Upper lobe of left lung (tissue), 6 donors: ENCODE measurements at places on chromosomes 16 and 17. TPM values are rescaled to one million over a fixed set of nuclear protein-coding genes. Genes with fewer than 3 reads are reported as not detected.

GRCh38 chr17:75576661-75577060 is 10.9 kb upstream of the MYO15B start:
- H3K4me3 ChIP-seq, result no peak overlapping the region
- H3K36me3 ChIP-seq, result peaks cover 27% of the 10 kb centered on the region
- DNase-seq, result no peak
- no peaks in the 10 kb centered on the region for H3K27me3 ChIP-seq
- no peak overlapping the region for H3K27ac ChIP-seq
- H3K4me1 ChIP-seq, result peaks cover 4% of the 10 kb centered on the region

GRCh38 chr17:69335058-69335457 is 8.1 kb upstream of the ABCA5 start:
- H3K36me3 ChIP-seq, result no peaks in the 10 kb centered on the region
- no peaks in the 10 kb centered on the region for H3K4me1 ChIP-seq
- no peaks in the 10 kb centered on the region for H3K27me3 ChIP-seq

DNA sequence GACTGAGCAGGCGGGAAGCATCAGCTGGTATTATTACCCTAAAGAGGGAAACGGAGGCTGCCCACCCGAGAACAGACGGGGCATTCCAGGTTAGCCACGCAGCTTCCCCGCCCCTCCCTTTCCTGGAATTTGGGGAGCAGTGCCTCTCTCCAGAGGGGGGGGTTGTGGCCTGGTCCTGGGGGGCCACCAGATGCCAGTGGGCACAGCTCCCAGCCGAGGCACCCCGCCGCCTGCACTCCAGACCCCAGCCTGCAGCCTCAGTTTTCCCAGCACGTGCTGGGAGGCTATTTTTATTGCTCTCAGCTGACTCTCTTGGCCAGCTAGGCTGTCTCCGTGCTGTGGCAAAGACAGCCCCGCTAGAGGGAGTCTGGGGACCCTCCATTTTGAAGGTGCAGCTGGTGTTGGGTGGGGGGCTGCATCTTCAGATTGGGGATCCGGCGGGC is 62.7 kb upstream of the GSE1 start:
- H3K27me3 ChIP-seq, result no peaks in the 10 kb centered on the region
- no peak overlapping the region for H3K27ac ChIP-seq
- peaks cover 20% of the 10 kb centered on the region for H3K4me1 ChIP-seq
- H3K4me3 ChIP-seq, result no peak overlapping the region
- DNase-seq, result no peak

The WIPF2 gene
- 39.5 TPM for total RNA-seq

The KRT23 gene
- total RNA-seq, result 0.49 TPM
